ENCODE measurements at places on chromosomes 7 and 10.

- no peak for DNase-seq
Observed at GRCh38 chr7:44633254-44634186, 27.1 kb downstream of the OGDH start.

GRCh38 chr7:34198231-34198641, 292.9 kb downstream of the BMPER start:
- DNase-seq: no peak

- DNase-seq: no peak
Observed at GRCh38 chr10:109773288-109774120, 149.8 kb downstream of the XPNPEP1 start.

DNA sequence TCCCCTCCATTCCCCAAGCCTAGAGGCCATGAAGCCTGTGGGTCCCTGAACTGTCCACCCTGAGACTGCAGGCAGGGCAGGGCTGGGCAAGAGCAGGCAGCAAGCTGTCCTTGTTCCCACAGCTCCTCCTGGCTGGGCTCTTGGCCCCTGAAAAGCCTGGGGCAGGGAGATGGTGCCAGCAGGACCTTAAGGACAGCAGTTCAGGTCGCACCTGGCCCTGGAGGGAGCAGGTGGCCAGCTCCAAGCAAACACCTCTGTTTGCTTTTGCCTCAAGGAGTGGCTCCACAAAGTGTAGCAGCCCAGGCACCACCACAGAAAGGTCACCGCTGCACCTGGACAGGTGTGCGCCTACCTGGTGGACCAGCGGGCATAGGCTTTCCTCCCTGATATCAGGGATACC, 5.2 kb downstream of the RET start:
- DNase-seq: no peak

DNA sequence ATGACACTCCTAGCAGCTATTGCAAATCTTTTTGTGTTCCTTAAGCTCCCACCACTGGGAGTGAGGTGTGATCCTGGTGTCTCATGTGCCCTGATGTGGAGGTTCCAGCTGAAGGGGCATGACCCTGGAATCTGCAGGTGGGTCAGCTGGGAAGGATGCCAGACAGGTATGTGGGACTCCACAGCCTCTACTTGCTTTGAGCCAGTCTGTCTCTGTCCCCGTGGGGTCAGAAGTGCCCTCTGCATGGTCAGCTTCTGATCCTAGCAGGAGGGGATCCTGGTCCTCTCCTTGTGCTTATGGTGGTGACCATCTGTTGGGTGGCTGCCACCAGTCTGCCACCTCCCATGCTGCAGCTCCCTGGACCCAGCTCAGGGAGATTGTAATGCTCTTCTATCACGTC, 51.1 kb upstream of the COMTD1 start:
- no peak for DNase-seq

DNA sequence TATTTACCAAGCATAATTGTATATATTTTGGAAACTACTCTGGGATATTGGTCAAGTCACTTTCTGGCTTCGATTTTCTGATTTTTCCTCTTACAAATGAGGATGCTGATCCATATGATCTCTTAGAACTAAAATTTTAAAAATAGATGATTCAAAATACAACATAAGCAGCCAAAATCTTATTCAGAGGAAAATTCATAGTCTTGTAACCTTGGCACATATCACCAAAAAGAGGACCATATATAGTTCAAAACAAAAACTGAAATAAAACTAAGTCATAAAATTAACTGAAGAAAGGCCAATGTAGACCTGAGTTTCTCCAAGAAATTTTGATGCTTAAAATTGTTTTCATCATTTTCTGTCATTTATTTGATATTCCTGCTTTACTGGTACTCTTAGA, 768.3 kb downstream of the SORCS3 start:
- no peak for DNase-seq

DNA sequence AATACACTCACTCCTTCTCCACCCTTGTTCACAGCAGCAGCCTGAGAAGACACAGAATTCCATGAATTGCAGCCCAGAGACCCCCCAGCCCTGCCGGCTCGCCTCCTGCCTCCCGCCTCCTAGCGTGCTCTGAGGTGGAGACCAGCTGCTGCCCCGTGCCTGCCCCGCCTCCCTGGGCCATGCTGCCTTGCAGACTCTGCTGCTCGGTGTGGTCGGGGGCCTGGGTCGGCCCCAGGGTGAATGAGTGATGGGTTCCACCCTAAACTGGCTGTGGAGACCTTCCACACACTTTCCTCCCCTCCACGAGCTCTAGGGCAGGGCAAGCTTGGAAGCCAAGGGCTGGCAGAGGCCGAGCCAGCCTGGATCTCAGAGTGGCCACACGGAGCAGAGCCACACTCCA, 479.3 kb downstream of the DNAJB6 start:
- no peak for DNase-seq

- DNase-seq: no peak
Observed at GRCh38 chr10:129101232-129101980, 365.6 kb upstream of the MGMT start.
